ENCODE measurements at places on chromosomes 6 and 20. TPM values are rescaled to one million over a fixed set of nuclear protein-coding genes. Genes with fewer than 3 reads are reported as not detected.

DNA sequence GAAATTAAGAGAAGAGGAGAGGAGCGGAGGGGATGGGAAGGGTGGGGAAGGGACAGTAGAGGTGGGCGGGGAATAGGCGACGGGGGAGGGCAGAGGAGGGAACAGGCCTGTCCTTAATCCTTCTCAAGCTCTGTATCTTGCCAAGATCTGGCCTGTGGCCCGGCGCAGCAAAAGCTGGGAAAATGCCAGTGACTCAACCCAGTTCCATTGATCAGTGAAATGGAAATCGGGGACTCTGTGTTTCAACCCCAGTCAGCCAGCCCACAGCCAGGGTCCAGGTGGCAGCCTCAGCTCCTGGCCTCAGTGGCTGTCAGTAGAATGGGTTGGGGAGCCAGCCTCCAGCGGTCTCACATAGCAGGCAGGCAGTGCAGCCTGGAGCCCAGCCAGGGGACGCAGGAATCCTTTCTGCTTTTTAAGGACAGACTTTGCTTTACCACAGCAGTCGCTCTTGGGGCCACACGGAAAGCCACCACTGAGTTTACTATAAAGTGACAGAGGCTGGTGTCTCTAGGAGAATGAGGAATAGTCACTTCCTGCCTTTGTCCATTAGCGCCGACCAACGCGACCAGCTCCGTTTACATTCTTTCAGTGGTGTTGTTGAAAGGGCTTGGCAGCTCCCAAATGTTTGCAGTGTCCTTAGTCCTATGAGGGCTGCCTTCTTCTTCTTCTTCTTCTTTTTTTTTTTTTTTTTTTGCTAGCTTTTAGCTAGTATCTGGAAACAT, 128.0 kb downstream of the RIN2 start:
- peak; percentile 84 for DNase-seq

GRCh38 chr20:58740356-58741308, 48.0 kb downstream of the NPEPL1 start:
- no peak for DNase-seq

- no peak for DNase-seq
These were observed 220.5 kb upstream of the HSF2 start for GRCh38 chr6:122178988-122179387.

- no peak for DNase-seq
These were observed 465.2 kb upstream of the MAN1A1 start for GRCh38 chr6:119814609-119815400.

PSORS1C2 gene
- total RNA-seq: not detected

DDX43 gene
- total RNA-seq: 1.7 TPM

LHFPL5 gene
- total RNA-seq: not detected

ENPP5 gene
- not detected for total RNA-seq

ADAT2 gene
- 3.1 TPM for total RNA-seq

Measured in dermis blood vessel endothelial cell (primary cell).